ENCODE measurements at places on chromosomes 6 and 20. TPM values are rescaled to one million over a fixed set of nuclear protein-coding genes. Genes with fewer than 3 reads are reported as not detected.

The IP6K3 gene
- 2.6 TPM for total RNA-seq

The WFDC10B gene
- total RNA-seq, result 1.9 TPM

The DEFB124 gene
- total RNA-seq, result 3.3 TPM

The CASS4 gene
- 0.91 TPM for total RNA-seq

The QKI gene
- 96.7 TPM for total RNA-seq

The OVOL2 gene
- 16.2 TPM for total RNA-seq

The SLC26A8 gene
- total RNA-seq, result 0.18 TPM

The TNFRSF6B gene
- total RNA-seq, result 19.8 TPM

The THBS2 gene
- total RNA-seq, result 65.8 TPM

The CCDC170 gene
- 1.7 TPM for total RNA-seq

The MBOAT1 gene
- 25.0 TPM for total RNA-seq

The RAE1 gene
- total RNA-seq, result 26.3 TPM

The PLEKHG1 gene
- total RNA-seq, result 78.9 TPM

The ECT2L gene
- total RNA-seq, result 0.18 TPM

The LY6G6C gene
- not detected for total RNA-seq

Data from ureter (tissue), 1 donor.